D721Med (cell line): ENCODE measurements at places on chromosomes 3 and 15.

GRCh38 chr3:16069149-16069922, 105.1 kb upstream of the GALNT15 start:
- no peak for DNase-seq

DNA sequence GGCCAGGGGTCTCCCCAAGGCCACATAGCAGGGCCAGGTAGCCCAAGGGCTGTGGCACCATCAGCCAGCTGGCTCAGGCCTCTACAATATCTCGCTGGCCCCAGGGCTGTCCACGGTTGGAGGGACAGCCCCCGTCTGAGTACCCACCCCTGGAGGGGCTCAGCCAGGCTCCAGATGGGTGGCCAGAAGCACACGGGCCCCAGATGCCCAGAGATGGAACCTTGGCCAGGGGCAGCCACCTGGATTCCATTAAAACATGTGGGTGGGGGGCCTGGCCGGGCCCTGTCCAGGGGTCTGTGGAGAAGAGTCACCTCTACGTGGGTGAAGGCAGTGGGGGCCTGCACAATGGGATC, 8.4 kb downstream of the CSPG4 start:
- DNase-seq: no peak

DNA sequence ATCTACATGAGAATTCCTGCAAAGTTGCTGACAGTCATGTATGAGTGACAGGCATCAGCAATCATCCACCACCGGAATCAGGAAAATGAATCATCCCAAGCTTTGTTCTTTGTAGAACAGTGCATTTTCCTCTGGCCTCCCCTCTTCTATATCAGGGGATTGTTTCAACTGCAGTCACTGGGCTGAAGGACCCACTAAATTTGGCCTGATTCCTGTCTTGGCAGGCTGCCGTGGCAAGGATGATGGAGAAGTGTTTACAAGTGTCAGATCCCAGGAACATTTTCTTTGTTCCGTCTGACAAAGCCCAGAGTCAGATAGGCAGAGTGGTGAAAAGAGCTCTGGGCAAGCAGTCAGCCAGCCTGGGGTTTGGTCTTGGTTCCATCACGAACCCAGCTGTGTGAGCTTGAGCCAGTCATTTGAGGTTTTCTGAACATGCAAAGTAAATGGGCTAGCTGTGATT, 175.1 kb upstream of the TSC22D2 start:
- no peak for DNase-seq

GRCh38 chr3:102444101-102444500, 9.3 kb downstream of the ZPLD1 start:
- no peak for DNase-seq

- DNase-seq: no peak
Observed at GRCh38 chr3:2793987-2794386, 316.2 kb downstream of the IL5RA start.

- DNase-seq: no peak
Observed at GRCh38 chr15:40323953-40324937, 753 bp downstream of the INAFM2 start.

DNA sequence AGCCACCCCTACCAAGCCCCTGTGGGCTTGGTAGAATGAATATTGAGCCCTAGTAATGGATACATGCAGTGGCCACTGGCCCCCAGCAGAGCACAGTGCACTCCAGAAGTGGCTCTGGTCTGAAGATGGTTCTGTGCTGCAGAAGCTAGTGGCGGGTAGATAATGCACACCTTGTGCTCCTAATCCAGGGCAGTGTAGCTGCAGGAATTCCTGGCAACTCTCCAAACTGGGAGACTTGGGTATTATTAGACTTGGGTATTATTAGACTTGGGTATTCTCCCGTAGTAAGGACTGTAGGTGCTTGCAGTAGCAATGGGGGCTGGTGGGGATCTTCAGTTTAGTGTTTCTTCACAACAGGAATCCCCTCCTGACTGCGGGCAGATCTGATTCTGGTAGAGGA, 34.7 kb downstream of the NUSAP1 start:
- DNase-seq: no peak

GRCh38 chr3:74643636-74644035, 29.2 kb upstream of the CNTN3 start:
- no peak for DNase-seq

GRCh38 chr15:90004671-90005070, 3.5 kb downstream of the ZNF710 start:
- DNase-seq: no peak

DNA sequence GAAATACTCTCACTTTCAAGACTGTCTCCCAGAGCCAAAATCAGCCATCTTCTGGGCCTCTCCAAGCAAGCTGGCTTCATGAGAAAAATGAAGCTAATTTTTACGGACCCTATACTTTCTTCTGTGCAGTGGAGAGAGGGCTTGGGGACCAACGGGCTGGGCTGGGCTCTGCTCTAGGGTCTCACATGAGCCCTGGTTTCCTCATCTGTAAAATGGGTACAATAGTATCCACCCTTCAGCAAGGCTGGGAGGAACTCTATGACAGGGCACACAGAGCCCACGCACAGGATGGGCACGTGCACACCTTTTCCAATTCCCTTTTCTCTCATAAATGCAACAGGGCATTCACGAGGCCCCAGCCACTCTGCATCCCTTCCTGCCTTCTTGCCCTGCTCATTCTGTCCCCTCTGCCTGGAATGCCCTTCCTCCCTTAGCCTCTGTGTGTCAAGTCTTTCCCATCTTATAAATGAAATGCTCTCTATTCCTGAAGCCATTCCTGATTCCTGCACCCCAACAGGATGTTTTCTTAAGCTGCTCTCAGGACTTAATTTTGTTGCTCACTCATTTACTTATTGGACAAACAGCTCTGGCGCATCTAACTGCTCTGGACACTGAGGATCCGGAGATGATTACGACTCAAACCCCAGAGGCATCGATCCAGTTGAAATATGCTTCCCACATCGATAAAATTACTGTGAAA, 32.9 kb upstream of the SEC13 start:
- DNase-seq: no peak

GRCh38 chr15:75759416-75760130, 46.9 kb upstream of the CSPG4 start:
- no peak for DNase-seq

GRCh38 chr3:22453906-22454535, 703.0 kb upstream of the ZNF385D start:
- no peak for DNase-seq

DNA sequence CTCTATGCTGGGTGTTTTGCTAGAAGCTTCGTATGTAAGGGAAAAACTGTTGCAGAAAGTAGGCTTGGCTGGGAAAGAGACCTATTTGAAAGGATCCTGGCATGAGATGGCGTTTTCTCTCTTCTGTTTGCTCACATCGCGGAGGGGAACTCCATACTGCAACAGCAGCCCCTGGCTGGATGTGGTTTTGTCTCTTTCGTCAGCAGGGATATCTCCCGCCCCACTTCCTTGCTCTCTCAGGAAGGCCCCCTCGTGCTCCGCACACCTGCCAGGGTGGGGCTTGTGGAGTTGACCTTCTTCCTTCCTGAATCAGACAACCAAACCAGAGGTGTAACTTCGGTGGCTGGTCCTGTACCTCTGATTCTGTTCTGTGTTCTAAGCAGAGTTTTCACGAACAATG, 26.4 kb upstream of the MYZAP start:
- no peak for DNase-seq
